ENCODE measurements at places on chromosomes 6 and 20.
A peak's percentile ranks its signal among the peaks of the same experiment; 100 is the strongest.

GRCh38 chr6:43076464-43077332 is 584 bp downstream of the PTK7 start:
- DNase-seq = peak; percentile 46

DNA sequence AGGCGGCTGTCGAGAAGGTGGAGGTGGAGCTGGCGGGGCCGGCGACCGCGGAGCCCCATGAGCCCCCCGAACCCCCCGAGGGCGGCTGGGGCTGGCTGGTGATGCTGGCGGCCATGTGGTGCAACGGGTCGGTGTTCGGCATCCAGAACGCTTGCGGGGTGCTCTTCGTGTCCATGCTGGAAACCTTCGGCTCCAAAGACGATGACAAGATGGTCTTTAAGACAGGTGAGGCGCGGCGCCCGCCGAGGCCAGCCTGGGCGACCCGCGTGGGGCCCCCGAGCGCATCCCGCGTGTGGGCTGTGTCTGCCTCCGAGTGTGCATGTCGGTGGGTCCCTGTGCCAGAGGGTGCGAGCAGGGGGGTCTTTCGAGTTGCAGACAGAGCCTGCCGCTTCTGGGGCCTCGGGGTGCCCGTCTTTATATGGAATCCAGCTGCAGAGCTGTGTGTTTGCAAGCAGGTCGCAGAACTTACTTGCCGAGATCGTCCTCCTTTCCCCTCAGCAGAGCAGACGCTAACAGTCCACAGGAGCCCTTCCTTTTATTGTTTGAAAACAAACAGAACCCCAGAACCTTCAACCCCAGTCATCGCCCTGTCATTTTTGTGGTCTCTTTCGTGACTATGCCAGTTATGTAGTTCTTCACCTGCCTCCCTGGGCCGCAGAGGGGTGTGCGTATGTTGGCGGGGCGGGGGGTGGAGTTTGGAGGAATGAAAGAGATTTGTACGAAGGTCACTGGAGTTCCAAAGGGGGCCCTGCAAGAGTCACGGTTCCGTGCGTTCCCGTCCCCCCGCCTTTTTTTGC is 766 bp downstream of the SLC16A10 start:
- DNase-seq = peak; percentile 21

DNA sequence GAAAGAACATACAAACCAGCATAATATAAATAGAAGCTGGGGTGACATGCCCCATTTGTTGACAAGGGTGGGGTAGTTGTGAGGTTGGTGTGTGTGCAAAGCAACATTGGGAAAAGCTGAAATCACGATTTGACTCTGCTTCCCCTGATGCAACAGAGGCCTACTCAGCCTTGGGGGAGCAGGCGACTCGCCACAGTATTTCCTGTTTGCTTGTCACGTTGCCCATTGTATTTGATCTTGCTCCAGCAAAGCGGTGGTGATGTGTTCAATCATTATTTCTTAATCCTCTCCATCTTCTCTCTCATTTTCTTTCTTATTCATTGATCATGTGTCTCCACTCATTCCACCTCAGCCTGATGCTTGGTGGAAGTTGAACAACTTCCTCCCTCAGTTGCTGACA is 165.8 kb upstream of the CITED2 start:
- peak; percentile 33 for DNase-seq

DNA sequence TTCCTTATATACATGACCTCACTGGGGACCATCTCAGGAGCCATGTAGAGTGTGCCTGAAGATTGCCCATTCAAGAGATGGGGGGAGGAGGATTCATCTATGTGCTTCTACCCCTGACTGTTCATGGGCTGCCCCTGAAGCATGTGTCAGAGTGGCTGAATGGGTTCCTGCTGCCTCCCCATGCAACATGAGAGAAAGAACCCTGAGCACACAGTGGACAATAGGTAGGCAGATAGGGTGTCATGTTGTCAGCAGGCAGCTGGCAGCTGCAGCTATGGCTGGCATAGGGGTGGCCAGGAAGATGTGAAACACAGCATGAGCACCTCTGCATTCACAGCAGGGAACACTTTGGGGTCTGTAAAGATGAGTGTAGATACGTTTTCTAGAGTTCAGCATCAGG is 208.4 kb upstream of the CNR1 start:
- DNase-seq = no peak

GRCh38 chr6:53412751-53413150 is 64.0 kb upstream of the ELOVL5 start:
- no peak for DNase-seq

GRCh38 chr6:16777794-16778193 is 16.5 kb upstream of the ATXN1 start:
- no peak for DNase-seq

- peak; percentile 67 for DNase-seq
Measured at GRCh38 chr6:73579851-73580246, 59.0 kb upstream of the EEF1A1 start.

DNA sequence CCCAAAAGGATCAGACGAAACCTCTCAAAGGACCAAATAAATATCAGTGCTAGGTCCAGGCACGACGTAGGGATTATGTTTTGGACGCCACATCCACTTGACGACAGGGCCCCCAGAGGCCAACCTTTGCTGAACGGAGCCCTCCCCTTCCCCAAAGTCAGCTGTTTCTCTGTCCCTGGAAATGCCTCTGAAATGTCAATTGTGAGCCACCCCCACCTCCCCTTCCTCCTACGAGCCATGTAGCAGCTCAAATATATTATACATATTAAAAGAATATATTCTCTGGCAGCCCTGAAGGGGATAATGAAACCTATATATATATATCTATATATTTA is 39.6 kb upstream of the BLCAP start:
- DNase-seq = no peak

GRCh38 chr20:61516346-61517208 is 264.5 kb downstream of the CDH4 start:
- no peak for DNase-seq

- no peak for DNase-seq
Measured at GRCh38 chr6:2237001-2237400, 8.4 kb downstream of the GMDS start.

DNA sequence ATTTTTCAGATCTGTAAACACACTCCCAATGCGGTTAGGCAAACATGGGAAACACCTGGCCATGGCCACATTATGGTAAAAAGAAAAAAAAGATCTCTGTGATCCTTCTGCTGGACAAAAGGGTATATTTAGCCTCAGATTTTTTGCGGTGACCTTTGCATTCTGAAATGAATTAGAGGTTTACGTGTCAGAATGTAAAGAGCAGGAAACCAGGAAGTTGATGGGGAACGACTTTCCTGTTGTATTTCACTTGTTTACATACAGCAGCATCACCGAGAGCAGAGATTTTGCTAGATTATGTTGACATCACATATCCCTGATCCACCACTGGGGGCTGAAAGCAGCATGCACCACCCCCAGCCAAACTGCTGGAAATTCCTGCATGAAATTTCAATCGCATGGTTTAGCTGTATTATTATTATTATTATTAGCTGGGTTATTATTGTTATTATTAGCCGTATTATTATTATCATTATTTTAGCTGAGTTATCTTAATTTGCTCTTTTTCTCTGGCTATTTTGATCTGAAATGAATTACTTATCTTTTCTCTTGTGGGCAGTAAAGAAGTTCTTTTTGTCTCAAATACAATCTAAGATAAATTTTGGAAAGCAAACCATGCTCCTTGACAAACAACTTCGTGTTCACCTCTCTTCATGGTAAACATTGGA is 189.4 kb downstream of the ZFP64 start:
- DNase-seq = peak; percentile 65

GRCh38 chr6:166278579-166279392 is 29.4 kb downstream of the PRR18 start:
- DNase-seq = no peak

DNA sequence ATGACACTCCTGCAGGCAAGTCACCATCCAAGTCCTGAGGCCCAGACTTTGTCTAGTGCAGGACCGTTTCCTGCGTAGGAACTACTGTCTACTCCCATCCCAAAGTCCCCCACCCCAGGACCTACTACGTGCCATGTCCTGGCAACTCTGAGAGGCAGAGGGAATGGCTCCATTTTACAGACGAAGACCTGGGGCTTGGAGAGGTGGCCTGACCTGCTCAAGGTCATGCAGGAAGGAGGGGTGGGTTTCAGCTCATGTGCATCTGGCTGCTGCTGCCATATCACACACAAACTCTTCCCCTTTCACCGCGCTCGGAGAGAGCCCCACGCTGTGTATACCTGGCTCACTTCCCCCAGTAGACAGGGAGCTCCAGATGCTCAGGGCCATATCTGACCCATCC is 1.2 kb upstream of the NOL4L start:
- DNase-seq = no peak
